Spinal cord (tissue), 10 donors: ENCODE measurements at places on chromosomes 2 and 18. TPM values are rescaled to one million over a fixed set of nuclear protein-coding genes. Genes with fewer than 3 reads are reported as not detected.

The PRSS56 gene
- 0.89 TPM for total RNA-seq

The GATA6 gene
- 0.89 TPM for total RNA-seq

DNA sequence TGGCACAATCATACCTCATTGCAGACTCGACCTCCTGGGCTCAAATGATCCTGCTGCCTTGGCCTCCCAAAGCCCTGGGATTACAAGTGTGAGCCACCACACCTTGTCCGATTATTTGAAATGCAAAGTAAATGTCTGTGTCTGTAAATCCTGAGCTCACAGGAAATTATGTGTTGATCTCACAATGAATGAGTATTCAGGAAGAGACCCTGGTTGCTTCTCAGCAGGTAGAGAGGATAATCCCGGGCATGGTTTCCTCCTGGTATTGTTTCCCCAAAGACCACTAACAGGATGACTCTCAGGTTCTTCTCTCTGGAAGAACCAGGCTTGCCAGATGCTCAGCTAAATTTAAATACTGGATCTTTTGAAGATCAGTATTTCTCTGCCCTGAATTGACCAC is 147.6 kb downstream of the LDLRAD4 start:
- DNase-seq, result no peak
- no peak overlapping the region for H3K4me3 ChIP-seq
- H3K27me3 ChIP-seq, result no peaks in the 10 kb centered on the region
- no peak overlapping the region for H3K27ac ChIP-seq
- peaks cover 4% of the 10 kb centered on the region for H3K36me3 ChIP-seq

- no peak overlapping the region for H3K27ac ChIP-seq
- no peaks in the 10 kb centered on the region for H3K4me1 ChIP-seq
- H3K4me3 ChIP-seq, result no peak overlapping the region
- no peaks in the 10 kb centered on the region for H3K36me3 ChIP-seq
These were observed 670 bp downstream of the GKN1 start for GRCh38 chr2:68974946-68975665.

- H3K4me1 ChIP-seq, result no peaks in the 10 kb centered on the region
- DNase-seq, result no peak
- no peak overlapping the region for H3K27ac ChIP-seq
- H3K4me3 ChIP-seq, result no peak overlapping the region
- no peaks in the 10 kb centered on the region for H3K36me3 ChIP-seq
These were observed 34.9 kb downstream of the NOL4 start for GRCh38 chr18:34189656-34190435.

GRCh38 chr2:45728458-45728942 is 77.0 kb downstream of the PRKCE start:
- H3K36me3 ChIP-seq, result no peaks in the 10 kb centered on the region
- no peaks in the 10 kb centered on the region for H3K27me3 ChIP-seq
- no peak overlapping the region for H3K4me3 ChIP-seq

- H3K4me1 ChIP-seq, result no peaks in the 10 kb centered on the region
- H3K27ac ChIP-seq, result no peak overlapping the region
- H3K4me3 ChIP-seq, result no peak overlapping the region
- H3K36me3 ChIP-seq, result no peaks in the 10 kb centered on the region
- no peaks in the 10 kb centered on the region for H3K27me3 ChIP-seq
- no peak for DNase-seq
These were observed 901.2 kb downstream of the DCC start for GRCh38 chr18:53241161-53241560.
